A549 treated with ZK216348 at 1 μM for 4 hours (cell line): ENCODE measurements at places on chromosomes 16 and 17. TPM values are rescaled to one million over a fixed set of nuclear protein-coding genes. Genes with fewer than 3 reads are reported as not detected.

Gene ZNF423
- 0.07 to 0.31 TPM (median 0.14 TPM) in 5 replicates for total RNA-seq

Gene PTX4
- total RNA-seq: 0.14 TPM in 1 of 5 replicates, not detected in the others

Gene RNU2-1
- total RNA-seq: not detected in 5 replicates

Gene TBC1D26
- not detected in 5 replicates for total RNA-seq

Gene RAB26
- 3.0 to 4.2 TPM (median 3.6 TPM) in 5 replicates for total RNA-seq

Gene LGALS3BP
- 66.0 to 83.9 TPM (median 74.0 TPM) in 5 replicates for total RNA-seq

Gene CHST5
- total RNA-seq: 0.08 TPM in 1 of 5 replicates, not detected in the others

Gene VPS35
- total RNA-seq: 73.3 to 87.2 TPM (median 82.6 TPM) in 5 replicates

Gene NPIPA8
- 0.56 to 1.9 TPM (median 0.94 TPM) in 5 replicates for total RNA-seq

Gene KIAA0513
- total RNA-seq: 1.8 to 3.2 TPM (median 2.2 TPM) in 5 replicates

Gene LPO
- not detected in 5 replicates for total RNA-seq
